ENCODE measurements at places on chromosomes 4 and X.

GRCh38 chrX:108348525-108348924 lies 89.7 kb downstream of the COL4A6 start:
- DNase-seq, result no peak

GRCh38 chrX:38111196-38111595 lies 104.8 kb downstream of the SYTL5 start:
- no peak for DNase-seq

DNA sequence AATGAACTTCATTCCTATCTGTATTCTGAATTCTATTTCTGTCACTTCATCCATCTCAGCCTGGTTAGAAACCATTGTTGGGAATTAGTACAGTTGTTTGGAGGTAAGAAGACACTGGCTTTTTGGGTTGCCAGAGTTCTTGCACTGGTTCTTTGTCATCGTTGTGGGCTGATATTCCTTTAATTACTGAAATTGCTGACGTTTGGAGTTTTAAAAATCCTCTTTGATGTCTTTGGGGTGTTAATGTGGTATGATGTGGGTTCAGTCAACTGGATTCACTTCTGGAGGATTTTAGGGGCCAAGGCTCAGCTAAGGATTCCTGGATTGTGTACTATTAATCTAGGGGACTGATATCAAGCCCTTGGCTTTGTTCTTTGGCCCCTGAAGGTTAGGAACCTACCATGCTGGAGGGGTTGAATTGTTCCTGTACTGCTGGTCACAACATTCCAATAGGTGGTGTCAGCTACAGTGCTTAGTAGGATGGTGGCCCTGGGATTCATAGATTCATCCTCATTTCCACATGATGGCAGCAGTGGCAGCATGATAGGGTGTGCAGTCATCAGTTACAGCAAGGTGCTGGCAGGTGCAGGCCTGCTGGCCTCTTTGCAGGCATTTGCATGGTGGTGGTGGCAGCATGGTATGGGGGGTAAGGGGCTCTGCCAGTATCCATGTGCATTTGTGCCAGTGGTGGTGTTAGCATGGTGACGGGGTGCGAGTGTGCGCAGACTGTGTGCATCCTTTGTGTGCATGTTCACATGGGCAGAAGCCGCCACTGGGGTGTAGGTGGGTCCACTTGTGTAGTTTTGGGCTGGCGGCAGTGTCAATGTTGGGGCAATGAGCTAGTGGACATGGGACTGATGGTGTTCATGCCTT lies 301.3 kb downstream of the TEX13C start:
- DNase-seq, result no peak

- no peak for DNase-seq
These were observed 241.8 kb downstream of the FBXO8 start for GRCh38 chr4:174041555-174042105.

DNA sequence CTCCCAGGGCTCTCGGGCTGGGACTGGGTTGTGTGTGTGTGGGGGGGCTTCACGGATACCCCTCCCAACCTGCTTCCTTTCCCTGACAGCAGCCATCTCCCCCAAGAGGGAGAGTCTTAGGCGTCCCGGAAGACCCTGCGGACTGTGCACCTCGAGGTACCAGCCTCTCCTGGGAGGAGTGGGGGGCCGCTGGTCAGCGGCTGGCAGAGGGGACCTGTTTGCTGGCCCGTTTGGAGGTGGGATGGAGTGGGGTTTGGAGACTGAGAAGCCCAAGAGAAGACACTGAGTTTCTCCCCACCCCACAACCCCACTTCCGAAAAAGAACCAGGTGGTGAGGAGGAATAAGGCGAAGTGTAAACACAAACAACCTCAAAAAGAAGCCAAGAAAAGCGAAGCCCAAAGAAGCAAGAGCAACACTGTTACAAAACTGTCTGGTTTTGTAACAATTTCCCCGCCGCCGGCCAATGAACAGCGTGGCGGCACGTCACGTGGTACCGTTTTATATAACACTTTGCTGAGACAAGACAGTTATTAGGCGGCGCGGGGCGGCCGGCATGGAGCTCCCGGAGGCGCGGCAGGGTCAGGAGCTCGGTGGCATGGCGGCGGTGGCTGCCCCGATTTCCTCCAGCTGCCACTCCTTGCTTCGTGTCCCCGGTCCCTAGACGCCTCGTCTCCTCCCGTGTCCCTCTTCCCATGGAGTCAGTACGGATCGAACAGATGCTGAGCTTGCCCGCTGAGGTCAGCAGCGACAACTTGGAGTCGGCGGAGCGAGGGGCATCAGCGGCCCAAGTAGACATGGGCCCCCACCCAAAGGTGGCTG lies at the start of gene LONRF3:
TSS of gene LONRF3 (plus strand) at position 531 of the 820 bp plus-strand sequence. CDS start at position 694, 163 bp downstream.
- no peak for DNase-seq

DNA sequence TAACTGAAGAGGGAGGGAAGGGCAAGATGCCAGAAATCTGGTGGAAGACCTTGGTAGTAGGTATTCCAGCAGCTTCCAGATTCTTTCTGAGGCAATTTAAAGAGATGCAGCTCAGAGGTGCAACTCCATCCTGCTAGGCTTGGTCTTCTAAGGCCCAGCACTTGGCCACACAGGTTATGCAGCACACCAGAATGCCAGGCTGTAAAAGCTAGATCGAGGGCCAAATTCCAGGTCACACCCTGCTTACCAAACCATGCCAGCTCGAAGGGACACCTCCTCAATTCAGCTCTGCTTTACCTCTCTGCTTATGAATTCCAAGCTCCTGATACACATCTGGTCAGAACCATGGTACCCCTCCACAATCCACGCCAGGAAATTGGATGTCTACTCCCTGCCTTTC lies 19.8 kb upstream of the ATXN3L start:
- no peak for DNase-seq

GRCh38 chr4:89249716-89250361 lies 57.8 kb downstream of the GPRIN3 start:
- no peak for DNase-seq

DNA sequence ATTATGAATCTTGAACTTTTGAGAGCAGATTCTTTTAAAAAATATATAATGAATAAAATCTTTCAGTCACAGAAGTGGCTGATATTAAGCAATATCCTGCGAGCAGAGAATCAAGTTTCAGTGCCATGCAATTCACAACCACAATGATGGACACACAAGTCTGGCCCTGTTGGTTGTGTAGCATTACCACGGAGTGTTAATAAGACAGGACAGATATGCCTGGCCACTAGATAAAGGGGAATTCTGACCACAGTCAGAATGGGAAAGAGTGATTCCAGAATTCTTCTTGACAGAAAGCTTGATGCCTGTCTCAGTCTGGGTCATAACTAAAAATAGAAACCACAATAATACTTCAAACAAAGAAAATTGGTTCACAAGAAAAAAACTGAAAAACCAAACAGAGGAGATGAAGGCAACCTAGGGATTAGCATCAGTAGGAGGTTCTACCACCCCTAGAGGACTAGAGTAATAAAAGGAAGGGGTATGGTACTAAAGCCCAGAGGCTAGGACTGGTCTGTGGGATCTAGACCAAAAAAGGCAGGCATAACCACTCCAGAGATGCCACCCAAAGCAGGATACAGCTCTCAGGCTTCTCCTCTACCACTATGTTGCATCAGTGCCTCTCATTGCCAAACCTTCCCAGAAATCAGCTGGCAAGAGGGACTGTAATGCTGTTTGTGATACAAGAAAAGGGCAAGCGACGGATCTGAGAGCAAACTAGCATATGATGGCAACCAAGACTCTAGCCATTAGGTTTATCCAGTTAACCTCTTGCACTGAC lies 59.0 kb downstream of the RNF150 start:
- no peak for DNase-seq

GRCh38 chr4:148007314-148007760 lies 275.4 kb downstream of the ARHGAP10 start:
- DNase-seq, result peak; percentile 26

DNA sequence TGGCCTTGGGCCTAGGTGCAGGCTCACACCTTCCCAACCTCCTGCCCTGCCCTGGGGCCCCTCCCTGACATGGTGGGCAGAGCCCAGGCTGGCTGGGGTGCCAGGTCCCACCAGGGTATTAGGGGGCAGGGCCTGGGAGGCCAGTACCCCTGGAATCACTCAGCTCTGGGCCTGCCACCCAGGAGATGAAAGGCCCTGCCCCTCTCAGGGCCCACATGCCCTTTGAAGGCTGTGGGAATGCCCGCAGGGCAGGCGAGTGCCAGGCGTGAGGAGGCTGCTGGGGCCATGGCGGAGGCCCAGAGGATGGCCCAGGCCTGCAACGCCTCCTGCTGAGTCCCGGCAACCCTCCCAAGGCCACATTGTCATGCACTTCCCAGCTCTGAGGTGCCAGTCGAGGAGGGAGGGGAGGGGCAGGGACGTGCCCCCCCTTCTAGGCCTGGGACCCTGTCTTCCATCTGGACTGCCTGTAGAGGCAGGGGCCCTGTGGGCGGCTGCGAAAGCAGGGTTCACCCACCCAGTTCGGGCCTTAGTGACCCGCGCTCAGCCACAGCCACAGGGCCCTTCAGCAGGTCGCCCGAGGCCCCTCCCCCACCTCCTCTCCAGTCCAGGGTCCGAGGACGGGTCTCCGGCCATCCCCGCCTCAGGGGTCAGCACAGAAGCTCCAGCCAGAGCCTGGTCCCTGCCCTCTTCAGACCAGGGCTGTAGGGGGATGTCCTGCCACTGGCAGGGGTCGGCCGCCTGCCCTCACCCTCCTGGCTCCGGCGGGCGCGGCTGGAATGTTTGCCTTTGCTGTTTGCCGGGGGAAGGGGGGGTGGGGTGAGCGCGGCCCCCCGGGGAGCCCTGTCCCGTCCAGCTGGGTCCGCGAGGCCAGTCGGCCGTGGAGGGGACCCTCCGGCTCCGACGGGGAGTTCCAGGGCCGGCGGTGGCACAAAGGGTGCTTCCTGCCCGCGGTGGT lies 26.7 kb upstream of the FGFR3 start:
- DNase-seq, result no peak

DNA sequence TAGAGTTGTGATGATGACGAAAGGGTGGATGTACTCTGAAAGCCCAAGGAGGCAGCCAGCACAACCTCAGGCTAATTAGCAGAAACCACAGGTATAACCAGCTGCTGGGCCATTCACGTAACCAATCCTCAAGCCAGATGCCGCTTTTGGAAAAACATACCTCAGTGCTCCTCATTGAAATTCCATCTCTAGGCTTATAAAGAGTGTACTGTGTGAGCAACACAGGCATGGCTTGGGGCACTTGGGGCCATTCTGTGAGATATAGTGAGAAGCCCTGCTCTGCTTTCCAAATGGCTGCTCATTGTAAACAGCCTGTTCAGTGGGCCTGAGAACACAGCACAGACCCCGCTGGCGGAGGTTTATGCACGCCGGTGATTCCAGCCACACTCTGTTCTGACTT lies 182.1 kb upstream of the HHIP start:
- DNase-seq, result no peak

DNA sequence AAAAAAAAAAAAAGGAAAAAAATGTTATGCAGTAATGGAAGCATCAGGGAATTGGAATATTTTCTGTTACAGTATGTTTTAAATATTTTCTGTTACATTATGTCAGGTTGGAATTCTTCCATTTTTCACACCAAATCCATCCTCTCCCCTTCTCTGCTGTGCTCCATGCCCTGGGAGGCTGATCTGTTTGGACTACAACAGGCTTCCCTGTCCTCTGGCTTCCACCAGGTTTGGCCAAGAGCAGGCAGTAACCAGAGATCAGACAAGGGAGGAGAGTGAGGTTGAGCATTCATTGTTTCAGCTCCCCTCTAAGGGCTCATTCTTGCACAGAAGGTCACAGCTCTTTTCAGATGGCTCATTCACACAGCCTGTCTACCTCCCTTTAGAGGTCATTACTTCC lies 11.7 kb upstream of the TMEM184C start:
- no peak for DNase-seq

- DNase-seq, result peak; percentile 33
These were observed 220.6 kb upstream of the ZC4H2 start for GRCh38 chrX:65196758-65197360.

GRCh38 chr4:23921447-23921845 lies 31.6 kb upstream of the PPARGC1A start:
- no peak for DNase-seq

DNA sequence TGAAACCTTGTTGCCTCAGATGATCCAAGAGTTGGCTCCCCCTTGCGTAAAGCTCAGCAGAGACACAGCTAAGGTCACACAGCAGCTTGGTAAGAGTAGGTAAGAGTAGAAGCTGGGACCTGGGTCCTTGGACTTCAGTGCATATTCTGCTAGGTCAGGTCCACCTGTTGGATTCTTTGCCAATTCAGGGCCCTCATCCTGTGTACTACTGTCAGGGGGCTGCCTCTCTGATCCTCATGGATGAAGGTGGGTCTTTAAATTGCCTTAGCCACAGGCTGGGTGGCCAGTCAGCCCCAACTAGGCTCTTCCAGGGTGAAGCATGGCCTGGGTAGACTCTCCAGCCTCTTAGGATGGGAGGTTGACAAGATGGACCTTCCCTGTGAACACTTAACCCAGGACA lies 155.8 kb downstream of the AMMECR1 start:
- DNase-seq, result no peak

DNA sequence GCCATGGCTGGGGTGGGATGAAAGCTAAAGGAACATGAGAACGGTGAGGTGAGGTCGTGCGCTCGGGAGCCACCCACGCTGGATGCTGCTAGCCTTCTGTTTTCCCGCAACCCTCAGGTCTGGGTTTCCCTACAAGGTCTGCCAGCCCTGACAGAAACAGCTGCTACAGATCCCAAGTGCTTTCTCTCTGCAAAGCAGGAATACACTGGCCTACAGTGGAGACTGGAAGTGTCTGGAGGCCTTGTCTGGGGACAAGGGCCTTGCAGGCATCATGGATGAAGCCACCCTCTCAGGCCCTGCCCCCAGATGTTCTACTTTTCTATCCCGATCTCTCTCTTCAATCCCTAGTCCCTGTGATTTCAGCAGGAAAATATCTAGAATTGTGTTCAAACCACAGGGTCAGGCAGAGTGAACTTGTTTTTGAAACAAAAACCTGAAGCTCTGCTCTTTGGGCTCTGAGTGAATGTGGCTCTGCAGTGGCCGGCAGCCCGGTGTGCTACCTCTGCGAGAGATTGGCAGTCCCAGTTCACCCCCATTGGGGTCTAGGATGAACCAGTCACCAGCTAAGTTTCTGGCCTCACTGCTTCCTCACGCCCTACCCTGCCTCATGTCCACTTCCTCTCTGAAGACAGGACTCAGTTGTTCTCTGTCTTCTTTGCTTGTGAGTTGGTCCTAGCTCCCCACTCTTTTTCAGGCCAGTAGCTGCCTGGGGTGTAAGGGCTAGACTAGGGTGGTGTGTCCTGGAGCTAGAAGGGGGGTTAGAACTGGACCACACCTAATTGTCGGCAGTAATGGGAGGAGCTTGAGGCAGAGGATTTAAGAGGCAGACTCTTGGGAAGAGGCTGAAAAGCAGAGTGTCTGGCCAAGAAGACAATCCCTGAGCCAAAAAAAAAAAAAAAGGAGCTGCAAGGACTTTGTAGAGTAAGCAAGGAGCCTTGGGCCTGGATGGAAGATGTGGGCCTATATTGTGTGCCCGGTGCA lies 89.6 kb downstream of the RTL5 start:
- DNase-seq, result no peak

GRCh38 chrX:11172415-11172814 lies 61.3 kb downstream of the HCCS start:
- DNase-seq, result no peak

DNA sequence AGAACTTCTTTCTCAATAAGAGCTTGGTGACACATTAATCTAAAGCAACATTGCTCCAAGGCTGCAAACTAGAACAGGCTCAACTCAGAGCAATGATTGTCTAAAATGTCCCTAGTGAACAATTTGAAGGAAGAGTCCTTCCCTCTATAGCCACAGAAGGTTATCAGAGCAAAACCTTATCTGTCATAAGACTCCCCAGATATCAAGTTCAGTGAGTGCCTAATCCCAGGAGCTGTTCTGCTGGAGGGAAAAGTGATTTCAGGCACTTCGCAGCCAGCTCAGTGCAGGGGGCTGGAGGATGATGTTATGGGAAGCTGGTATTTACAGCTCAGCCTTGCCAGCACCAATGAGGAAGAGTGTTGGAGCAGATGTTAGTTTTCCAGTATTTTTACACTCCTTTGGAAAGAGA lies 497.5 kb downstream of the INPP4B start:
- no peak for DNase-seq
